Thymus (tissue), 14 donors: ENCODE measurements at places on chromosomes 11 and 22. TPM values are rescaled to one million over a fixed set of nuclear protein-coding genes. Genes with fewer than 3 reads are reported as not detected.

The FAM227A gene
- total RNA-seq, result 0.66 TPM

GRCh38 chr22:28112548-28113043, 193.5 kb upstream of the PITPNB start:
- DNase-seq, result no peak

- no peak for DNase-seq
Measured at GRCh38 chr11:109249597-109249996, 172.4 kb upstream of the C11orf87 start.

- no peak for DNase-seq
Measured at GRCh38 chr11:45209000-45209879, 62.8 kb downstream of the PRDM11 start.
